ENCODE measurements at places on chromosomes 6 and 20.

- no peak for DNase-seq
These were observed 78.5 kb downstream of the CBFA2T2 start for GRCh38 chr20:33568378-33568777.

GRCh38 chr6:122609881-122610689 is at the start of gene PKIB:
Gene PKIB (plus strand): TSS chr6:122610405. CDS start chr6:122717795, 107,390 bp downstream.
- peak; percentile 40 for DNase-seq

DNA sequence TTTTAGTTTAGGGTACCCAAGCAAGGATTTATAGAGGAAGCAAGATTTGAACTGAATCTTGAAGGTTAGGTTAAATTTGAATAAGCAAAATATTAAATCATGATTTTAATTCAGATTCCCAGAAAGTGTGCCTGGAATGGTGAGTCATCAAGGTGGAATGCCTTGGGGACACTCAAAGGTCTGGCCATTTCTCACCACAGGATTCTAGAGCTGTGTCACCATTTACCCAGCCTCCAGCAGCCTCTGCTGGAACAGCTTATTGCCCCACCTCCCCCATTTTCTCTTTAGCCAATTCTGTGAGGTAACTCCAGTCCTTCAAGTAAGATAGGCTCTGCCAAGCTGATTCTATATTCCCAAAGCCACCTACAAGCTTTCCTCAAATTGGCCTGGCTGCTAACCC is 181.4 kb downstream of the SIM1 start:
- peak; percentile 84 for DNase-seq

DNA sequence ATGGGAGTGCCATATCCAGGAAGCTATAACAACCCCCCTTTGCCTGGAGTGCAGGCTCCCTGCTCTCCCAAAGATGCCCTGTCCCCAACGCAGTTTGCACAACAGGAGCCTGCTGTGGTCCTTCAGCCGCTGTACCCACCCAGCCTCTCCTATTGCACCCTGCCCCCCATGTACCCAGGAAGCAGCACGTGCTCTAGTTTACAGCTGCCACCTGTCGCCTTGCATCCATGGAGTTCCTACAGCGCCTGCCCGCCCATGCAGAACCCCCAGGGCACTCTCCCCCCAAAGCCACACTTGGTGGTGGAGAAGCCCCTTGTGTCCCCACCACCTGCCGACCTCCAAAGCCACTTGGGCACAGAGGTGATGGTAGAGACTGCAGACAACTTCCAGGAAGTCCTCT is 56.7 kb upstream of the TMEM181 start:
- no peak for DNase-seq

GRCh38 chr6:120854583-120854982 is 479.7 kb downstream of the TBC1D32 start:
- DNase-seq = no peak

DNA sequence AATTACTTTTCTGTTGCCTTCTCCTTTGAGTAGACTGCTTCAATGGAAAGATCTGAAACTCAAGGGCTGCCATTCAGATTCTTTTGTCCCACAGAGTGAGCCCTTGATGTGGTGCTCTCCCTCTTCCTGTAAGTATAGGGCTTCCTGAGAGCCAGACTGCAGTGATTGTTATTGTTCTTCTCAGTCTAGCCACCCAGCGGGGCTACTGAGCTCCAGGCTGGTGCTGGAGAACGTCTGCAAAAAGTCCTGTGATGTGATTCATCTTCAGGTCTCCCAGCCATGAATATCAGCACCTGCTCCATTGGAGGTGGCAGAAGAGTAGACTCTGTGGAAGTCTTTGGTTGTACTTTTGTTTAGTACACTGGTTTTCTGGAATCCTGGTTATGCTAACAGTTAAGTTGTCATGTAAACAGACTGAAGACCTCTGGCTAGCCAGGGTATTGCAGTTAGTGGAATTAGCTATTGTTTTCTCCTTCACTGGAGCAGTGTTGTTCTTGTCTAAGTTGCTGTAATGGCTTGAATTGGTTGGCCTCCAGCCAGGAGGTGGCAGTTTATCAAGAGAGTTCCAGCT is 240.9 kb downstream of the COL12A1 start:
- no peak for DNase-seq

GRCh38 chr6:143155681-143156080 is 95.0 kb downstream of the AIG1 start:
- DNase-seq = no peak

DNA sequence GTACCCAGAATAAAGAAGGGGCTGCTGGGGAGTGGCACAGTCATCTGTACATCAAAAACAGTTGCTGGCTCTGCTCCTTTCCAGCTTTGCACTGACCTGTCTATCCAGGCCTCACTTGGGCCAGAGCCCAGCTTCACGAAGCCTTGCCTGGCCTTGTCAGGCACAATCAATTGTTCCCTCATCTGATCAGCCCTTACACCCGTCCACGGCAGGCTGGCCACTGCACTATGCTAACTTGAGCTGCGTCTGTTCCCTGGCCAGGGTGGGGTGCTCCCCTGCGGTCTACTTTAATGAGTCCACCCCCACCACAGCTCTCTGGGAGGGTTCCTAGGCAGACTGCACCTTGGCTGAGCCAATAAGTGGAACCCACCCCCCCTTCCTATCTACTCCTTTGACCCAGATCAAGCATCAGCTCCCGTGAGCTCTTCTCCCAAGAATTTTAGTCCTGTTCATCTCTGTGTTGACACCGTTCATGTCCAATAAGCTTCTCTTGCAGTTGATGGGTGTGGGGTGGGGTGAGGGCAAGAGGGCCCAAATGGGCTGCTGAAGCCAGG is 74.3 kb upstream of the MLN start:
- DNase-seq = no peak

- DNase-seq = peak; percentile 56
These were observed 85.2 kb downstream of the SHLD1 start for GRCh38 chr20:5835321-5835821.

DNA sequence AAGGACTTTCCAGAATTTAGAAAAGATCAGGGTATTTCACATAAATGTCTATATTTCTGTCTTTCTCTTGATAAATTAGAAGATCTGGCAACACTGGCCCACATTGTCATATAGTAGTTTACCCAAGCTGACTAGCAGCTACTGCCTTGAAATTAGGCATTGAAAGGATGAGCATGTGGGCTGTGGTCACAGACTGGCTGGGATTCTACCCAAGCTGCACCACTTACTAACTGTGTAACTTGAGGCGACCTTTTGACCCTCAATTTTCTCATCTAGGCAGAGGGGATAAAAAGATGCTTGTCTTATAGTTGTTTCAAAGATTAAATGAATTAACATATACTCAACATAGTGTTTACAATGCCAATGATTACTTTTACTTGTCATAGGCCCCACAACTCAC is 152.7 kb upstream of the BMP2 start:
- DNase-seq = no peak

DNA sequence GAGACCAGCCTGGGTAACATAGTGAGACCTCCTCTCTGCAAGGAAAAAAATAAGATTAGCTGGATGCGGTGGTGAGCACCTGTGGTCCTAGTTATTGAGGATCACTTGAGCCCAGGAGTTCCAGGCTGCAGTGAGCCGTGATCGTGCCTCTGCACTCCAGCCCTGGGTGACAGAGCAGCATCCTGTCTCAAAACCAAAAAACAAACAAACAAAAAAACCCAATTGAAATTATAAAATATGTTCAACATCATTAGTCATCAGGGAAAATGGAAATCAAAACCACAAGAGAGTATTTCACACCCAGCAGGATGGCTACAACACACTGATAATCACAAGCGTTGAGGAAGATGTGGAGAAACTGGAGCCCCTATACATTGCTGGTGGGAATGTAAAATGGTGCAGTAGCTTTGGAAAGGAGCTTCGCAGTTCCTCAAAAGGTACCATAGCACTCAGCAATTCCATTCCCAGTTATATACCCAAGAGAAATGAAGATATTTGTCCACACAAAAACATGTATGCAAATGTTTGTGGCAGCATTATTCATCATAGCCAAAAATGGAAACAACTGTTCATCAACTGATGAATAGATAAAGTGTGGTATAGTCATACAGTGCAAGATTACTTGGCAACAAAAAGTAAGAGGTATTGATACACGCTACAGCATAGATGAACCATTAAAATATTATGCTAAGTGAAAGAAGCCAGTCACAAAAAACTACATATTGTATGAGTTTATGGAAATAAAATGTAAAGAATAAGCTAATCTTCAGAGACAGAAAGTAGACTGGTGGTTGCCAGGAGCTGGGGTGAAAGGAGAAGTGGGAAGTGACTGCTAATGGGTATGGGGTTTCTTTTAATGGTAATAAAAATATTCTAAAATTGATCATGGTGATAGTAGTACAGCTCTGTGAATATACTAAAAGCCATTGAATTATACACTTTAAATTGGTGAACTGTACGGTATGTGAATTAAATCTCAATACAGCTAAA is 38.7 kb upstream of the RIPOR2 start:
- no peak for DNase-seq

- DNase-seq = no peak
These were observed 22.3 kb upstream of the OCSTAMP start for GRCh38 chr20:46572790-46573189.

DNA sequence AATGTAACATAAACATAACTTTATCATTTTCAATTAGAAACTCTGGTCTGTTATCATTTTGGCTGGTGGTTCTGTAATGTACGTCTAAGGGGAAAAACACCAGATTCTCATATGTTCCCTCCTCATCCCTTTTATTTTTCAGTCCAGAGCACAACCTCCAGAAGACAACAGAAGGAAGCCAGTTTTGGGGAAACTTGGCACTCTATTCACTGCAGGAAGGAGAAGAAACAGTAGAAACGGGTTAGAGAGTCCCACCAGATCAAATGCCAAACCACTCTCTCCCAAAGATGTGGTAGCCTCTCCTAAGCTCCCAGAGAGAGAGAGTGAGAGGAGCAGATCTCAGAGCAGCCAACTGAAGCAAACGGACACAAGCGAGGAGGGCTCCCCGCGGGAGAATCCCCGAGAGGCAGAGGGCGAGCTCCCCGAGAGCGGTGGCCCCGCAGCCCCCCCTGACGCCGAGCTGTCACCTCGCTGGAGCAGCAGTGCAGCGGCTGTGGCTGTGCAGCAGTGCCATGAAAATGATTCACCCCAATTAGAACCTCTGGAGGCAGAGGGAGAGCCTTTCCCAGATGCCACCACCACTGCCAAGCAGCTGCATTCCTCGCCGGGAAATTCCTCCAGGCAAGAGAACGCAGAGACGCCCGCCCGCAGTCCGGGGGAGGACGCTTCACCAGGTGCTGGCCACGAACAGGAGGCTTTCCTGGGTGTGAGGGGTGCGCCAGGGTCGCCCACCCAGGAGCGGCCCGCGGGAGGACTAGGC is 117.8 kb downstream of the RTN4IP1 start:
- DNase-seq = peak; percentile 72

DNA sequence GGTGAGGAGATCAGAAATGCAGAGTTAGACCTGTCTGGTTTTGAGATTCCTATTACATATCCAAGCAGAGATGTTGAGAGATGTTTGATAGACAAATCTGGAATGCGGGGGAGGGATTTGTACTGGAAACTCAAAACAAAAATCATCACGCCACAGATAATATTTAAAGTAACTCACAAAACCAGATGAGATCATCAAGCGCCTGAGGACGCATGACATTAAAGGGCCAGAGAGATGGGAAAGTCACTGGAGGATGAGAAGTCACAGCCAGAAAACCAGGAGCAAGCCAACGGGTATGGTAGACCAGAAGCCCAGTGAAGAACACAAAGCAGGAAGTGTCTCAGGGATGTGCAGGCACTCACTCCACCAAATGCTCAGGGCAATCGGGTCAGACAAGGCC is 87.7 kb downstream of the DLL1 start:
- no peak for DNase-seq

- DNase-seq = no peak
These were observed 198.7 kb upstream of the CEP162 start for GRCh38 chr6:84425971-84426705.

DNA sequence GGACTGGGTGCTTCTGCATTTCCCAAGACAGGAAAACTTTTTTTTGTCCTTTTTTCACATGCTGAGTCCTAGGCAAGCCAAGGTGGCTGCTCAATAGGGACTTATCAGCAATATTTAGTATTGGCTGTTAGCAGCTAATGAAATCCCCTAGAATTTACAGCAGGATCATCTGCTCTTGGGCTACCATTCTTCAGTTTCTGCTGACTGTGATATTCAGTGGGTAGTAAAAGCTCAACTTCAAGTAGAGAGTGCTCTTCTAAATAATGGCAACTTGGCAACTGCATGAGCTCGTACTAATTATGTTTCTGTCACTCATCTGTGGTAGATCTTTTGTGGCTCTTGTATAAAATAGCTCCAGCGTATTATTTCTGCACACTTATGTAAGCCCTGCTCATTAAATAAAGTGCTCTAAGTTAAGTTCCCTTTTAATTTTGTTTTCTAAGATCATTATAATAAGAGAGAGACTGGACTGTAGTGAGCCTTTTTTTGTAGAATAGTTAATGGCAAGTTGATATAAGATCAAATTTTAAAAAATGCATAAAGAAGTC is 110.3 kb downstream of the SLC35F1 start:
- no peak for DNase-seq

DNA sequence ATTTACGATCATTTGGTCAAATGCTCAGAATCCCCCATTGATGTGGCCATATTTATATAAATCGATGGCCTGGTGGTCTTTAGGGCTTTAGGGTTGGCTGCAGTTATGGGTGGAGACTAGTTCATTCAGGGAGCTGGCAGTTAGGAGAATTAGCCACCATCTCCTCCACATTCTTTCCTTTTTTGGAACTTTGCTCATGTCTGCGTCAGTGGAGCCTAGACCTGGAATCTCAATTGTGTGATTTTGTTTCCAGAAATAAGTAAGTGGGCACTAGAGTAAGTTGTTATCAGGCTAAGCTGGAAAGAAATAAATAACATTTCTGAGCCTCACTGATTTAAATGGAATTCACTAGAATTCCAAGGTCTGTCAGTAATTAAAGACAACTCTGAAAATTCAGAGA is 29.0 kb upstream of the ELOVL5 start:
- peak; percentile 5 for DNase-seq

- DNase-seq = no peak
These were observed 19.5 kb upstream of the RALGAPA2 start for GRCh38 chr20:20731945-20732296.

- DNase-seq = no peak
These were observed 18.1 kb upstream of the SNRPB2 start for GRCh38 chr20:16711661-16712258.

DNA sequence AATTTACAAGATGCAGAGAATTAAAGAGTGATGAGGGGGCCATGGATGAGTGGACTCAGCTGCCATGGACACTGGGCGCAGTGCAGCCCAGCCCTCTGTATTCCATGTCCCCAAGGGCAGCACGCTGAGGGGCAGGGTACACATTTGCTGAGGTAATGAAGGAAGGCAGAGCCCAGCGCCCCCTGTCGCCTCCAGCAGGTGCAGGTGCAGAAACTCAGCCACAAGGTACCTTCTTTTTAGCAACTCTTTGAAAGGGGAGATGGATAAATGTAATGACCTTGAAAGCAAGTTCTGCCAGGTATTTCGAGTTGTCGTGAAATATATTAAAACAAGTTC is 7.1 kb downstream of the CD93 start:
- DNase-seq = no peak

DNA sequence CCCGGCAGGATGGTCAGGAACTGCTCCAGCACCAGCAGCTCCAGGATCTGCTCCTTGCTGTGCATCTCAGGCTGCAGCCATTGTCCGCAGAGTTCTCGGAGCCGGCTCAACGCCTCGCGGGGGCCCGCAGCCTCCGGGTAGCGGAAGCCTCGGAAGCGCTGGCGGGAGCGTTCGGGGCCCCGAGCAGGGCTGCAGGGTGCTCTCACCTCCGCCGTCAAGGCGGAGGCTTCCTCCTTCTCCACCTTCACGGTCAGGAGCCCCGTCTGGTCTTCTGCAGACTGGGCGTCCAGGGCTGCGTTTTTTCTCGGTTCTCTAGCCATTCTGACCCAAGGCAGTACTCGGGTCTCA is 434 bp downstream of the ZKSCAN4 start:
- no peak for DNase-seq

- peak; percentile 99 for DNase-seq
These were observed 677.4 kb upstream of the CITED2 start for GRCh38 chr6:140051521-140052512.
